ENCODE measurements at places on chromosomes 16 and 17. TPM values are rescaled to one million over a fixed set of nuclear protein-coding genes. Genes with fewer than 3 reads are reported as not detected.

DNA sequence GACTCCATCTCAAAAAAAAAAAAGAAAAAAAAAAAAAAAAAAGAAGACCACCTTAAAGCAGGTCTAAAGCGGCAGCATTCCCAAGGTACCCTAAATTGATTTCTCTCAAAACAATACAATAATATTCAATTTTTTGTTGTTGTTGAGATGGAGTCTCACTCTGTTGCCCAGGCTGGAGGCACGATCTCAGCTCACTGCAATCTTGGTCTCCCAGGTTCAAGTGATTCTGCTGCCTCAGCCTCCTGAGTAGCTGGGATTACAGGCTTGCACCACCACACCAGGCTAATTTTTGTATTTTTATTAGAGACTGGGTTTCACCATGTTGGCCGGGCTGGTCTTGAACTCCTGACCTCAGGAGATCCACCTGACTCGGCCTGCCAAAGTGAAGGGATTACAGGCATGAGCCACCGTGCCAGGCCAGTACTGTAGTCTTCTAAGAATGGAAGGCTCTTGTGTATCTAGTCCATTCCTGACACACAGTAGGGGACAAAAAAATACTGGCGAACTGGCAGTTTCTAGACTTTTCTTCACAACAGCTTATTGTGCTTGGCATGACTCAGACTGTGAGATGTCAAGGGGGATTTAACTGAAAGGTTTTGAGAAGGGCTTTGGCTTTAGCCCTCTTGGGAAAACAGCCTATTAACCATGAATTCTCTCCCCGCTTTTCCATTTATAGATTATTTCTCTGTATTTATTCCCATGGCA, 17.3 kb downstream of the CDR2 start:
- DNase-seq: no peak
- H3K4me1 ChIP-seq: peaks cover 35% of the 10 kb centered on the region
- H3K4me3 ChIP-seq: no peak overlapping the region
- no peaks in the 10 kb centered on the region for H3K36me3 ChIP-seq

Gene KCNJ18
- total RNA-seq: not detected

DNA sequence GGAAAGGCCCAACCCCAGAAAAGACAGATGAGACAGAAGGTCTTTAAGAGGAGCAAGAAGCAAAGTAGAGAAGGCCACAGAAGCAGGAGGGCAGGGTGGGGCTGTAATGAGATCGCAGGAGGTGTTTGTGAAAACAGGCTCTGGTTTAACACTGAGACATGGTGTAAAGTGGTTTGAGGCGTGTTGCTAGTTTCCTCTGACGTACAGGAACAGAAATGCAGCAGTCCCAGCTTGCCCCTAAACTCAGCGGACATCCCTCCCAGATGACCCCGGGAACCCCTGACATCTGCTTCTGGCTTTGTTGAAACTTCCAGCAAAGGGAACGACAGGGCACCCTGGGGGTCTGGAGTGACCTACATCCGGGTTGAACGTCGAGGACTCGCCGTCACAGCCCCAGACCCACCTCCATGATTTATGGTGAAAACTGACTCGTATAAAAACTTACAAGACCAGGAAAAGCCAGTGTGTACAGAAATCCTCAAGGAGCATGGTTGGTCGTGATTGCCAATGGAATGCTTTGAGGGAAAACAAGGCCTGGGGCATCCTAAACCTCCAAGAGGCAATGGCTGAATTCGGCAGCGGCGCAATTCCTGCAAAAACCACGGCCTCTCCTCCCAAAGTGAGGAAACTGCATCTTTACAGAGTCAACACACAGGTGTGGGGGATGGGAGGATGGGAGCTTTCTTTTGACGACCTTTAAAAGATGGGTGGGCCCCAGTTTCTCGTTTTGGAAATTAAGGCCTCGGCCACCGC, 25.8 kb downstream of the LITAF start:
- H3K4me1 ChIP-seq: no peaks in the 10 kb centered on the region
- no peak overlapping the region for H3K4me3 ChIP-seq
- no peaks in the 10 kb centered on the region for H3K27me3 ChIP-seq
- peak overlapping the region; percentile 63 for H3K27ac ChIP-seq

Gene ASPHD1
- not detected for total RNA-seq

Gene SHISA6
- not detected for total RNA-seq

- H3K27ac ChIP-seq: no peak overlapping the region
- no peak for DNase-seq
- H3K27me3 ChIP-seq: no peaks in the 10 kb centered on the region
Measured at GRCh38 chr17:50439008-50439407, 13.0 kb downstream of the ACSF2 start.

Gene TBC1D3E
- not detected for total RNA-seq

- no peak overlapping the region for H3K27ac ChIP-seq
- H3K27me3 ChIP-seq: no peaks in the 10 kb centered on the region
- no peak overlapping the region for H3K4me3 ChIP-seq
- no peak for DNase-seq
- no peaks in the 10 kb centered on the region for H3K4me1 ChIP-seq
Measured at GRCh38 chr16:74224828-74225612, 71.6 kb upstream of the PSMD7 start.

DNA sequence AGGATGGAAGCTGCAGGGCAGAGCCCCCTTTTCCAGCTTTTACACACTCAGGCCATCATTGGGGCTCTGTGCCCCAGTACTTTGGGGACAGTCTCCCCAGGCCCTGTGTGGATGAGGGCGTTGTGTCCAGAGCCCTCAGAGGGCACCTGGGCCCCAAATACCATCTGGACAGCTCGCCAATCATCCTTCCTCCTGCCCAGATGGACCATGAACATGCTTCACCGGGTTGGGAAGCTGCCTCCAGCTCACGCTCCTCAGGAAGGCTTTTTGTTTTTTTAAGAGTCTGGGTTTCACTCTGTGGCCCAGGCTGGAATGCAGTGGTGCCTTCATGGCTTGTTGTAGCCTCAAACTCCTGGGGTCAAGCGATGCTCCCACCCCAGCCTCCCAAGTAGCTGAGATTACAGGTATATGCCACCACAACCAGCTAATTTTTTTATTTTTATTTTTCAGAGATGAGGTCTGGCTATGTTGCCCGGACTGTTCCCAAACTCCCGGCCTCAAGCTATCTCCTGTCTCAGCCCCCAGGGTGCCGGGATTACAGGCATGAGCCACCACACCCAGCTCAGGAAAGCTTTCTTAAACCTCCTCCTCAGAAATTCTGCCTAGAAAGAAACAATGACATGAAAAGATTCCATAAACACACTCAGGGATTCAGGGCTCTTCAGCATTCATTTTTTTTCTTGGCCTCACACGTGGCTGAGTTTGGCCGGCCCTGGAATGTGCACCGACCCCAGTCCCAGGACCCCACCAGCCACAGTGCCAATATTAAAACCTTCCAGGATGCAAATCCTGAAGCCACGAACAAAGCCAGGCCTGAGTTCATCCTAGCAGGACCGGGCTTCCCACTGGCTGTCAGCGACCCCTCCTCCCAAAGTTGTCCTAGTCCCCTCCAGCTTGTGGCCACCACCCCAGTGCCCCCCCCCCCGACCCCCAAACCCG, 27.4 kb upstream of the ZNF423 start:
- H3K36me3 ChIP-seq: no peaks in the 10 kb centered on the region
- no peak for DNase-seq
- no peaks in the 10 kb centered on the region for H3K4me1 ChIP-seq
- peak overlapping the region; percentile 85 for H3K27ac ChIP-seq

DNA sequence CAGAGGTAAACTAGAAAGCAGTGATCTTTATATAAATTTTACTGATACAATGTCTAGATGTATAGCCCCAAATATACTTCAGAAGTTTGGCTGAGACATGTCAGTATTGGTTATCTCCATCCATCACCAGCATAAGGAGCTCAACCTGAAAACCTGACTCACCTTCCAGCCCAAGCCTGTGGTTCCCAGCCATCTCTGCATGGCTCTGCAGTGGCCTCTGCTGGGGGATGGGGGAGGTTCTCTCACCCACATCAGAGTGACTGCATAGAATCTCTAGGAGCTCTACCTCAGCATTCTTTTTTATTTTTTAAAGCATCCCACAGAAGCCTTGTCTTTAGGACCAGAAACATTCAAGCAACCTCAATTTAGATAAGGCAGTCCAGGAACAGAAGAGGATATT, 27.3 kb downstream of the USP7 start:
- no peaks in the 10 kb centered on the region for H3K36me3 ChIP-seq
- DNase-seq: peak; percentile 48
- no peaks in the 10 kb centered on the region for H3K4me1 ChIP-seq
- H3K27ac ChIP-seq: no peak overlapping the region
- no peak overlapping the region for H3K4me3 ChIP-seq
- H3K27me3 ChIP-seq: no peaks in the 10 kb centered on the region

DNA sequence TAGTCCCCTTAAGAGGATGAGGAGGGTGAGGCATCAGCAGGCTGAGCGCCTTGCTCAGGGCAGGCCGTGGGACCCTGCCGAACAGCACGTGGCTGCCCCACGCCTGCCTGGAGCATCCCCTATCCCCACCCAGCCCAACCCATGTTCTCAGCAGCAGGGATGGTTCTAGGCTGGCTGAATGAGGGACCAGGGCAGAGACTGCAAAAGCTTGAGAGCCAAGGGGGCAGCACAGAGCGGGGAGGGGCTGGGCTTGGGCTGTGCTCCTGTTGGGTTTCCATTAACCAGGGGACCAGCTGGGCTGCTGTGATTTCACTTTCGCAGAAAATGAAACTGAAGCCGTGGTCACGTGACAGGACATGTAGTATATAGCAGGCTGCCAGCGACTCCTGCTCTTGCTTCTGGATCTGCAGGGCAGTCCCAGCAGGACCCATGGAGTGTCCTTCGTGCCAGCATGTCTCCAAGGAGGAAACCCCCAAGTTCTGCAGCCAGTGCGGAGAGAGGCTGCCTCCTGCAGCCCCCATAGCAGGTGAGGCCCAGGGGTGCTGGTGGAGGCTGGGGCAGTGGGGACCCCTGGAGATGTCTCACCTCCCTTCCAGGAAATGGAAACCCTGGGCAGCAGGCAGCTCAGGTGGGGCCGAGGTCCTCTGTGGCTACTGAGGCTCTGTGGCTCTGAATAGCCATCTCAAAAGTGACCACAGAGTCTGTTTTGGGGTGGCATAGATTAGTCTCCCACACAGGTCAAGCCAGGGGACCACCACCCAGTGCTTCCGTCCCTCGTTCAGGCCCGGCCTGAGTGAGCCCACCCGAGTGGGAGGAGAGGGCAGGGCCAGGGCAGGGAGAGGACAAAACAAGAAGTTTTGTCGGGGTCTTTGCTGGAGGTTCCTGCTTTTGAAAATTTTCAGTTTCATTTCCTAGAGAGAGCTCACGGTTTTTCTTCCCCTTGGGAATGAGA, 2.9 kb downstream of the RNF213 start:
- H3K27me3 ChIP-seq: no peaks in the 10 kb centered on the region
- peak; percentile 94 for DNase-seq
- no peaks in the 10 kb centered on the region for H3K36me3 ChIP-seq
- H3K4me1 ChIP-seq: no peaks in the 10 kb centered on the region

GRCh38 chr17:64176556-64176955, 46.6 kb upstream of the ERN1 start:
- H3K27ac ChIP-seq: peak overlapping the region; percentile 35
- H3K4me3 ChIP-seq: no peak overlapping the region
- no peak for DNase-seq
- H3K36me3 ChIP-seq: peaks cover 3% of the 10 kb centered on the region

Gene MARF1
- total RNA-seq: 30.3 TPM

DNA sequence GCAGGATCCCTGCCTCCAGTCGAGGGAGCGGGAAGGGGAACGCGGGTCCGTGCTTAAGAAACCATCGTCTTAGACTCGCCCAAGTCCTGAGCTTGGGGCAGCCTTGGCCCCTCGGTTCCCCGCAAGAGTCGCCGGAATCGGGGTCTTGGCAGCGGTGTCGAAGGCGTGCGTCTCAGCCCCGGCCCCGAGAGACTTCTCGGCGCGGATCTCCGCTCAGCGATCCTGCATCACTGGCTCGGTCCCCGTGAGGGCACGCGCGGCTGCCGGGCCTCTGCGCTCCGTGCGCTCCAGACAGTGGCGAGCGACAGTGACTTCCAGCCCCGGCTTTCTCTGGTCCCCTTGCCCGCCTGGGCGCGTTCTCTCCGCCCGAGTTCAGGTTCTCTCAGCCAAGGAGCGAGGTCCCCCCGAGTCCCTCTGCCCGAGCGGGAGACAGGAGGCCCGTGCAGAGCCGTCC, 380 bp downstream of the HS3ST3A1 start:
- no peaks in the 10 kb centered on the region for H3K27me3 ChIP-seq
- H3K4me3 ChIP-seq: peak overlapping the region; percentile 38
- no peaks in the 10 kb centered on the region for H3K36me3 ChIP-seq
- H3K27ac ChIP-seq: no peak overlapping the region

GRCh38 chr16:19486051-19486450, 35.8 kb downstream of the GDE1 start:
- H3K27ac ChIP-seq: no peak overlapping the region
- H3K4me1 ChIP-seq: peaks cover 13% of the 10 kb centered on the region
- H3K27me3 ChIP-seq: no peaks in the 10 kb centered on the region
- no peak overlapping the region for H3K4me3 ChIP-seq

DNA sequence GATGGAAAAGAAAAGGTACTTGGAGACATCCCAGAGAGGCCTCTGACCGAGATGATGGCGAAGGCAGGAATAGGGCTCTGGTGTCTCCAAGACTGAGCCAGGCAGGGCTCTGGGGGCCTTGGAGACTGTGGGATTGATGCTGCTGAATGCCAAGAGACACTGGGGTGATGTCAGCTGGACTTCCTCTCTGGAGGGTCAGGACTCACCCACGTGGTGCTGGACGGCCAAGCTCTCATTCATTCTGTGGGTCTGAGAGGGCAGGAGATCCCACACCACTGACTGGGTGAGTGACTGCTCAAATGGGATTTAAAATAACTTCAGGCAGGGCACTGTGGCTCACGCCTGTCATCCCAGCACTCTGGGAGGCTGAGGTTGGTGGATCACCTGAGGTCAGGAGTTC, 64.8 kb downstream of the NT5M start:
- H3K4me3 ChIP-seq: no peak overlapping the region
- H3K4me1 ChIP-seq: no peaks in the 10 kb centered on the region
- no peaks in the 10 kb centered on the region for H3K36me3 ChIP-seq
- H3K27me3 ChIP-seq: no peaks in the 10 kb centered on the region
- no peak overlapping the region for H3K27ac ChIP-seq

DNA sequence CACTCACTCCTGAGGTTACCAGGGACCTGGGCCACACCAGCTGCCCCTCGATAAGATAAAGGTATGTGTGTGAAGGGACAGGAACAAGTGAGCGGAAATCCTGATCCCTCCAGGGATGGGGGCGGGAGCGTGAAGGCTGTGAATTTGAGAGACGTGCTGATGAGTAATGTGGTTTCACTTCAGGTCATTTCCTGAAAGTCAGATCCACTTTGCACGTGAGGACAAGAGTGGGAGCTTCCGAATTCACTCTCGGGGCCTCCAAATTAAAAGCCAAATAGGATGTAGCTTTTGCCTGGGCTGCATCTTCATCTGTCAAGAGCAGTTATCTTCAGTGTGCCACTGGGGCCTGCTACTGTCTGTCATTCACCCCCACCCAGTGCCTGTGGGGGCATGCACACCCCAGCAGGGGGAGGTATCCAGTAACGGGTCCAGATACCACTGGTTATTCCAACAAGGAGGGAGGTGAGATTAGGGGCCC, 87.4 kb upstream of the LHX1 start:
- H3K36me3 ChIP-seq: no peaks in the 10 kb centered on the region
- DNase-seq: no peak
- H3K4me3 ChIP-seq: no peak overlapping the region
- H3K27ac ChIP-seq: no peak overlapping the region
- no peaks in the 10 kb centered on the region for H3K27me3 ChIP-seq
- H3K4me1 ChIP-seq: no peaks in the 10 kb centered on the region

Gene MT1G
- total RNA-seq: 1,500 TPM

All from right lobe of liver (tissue), 6 donors.